ENCODE measurements at places on chromosomes 5 and 9. TPM values are rescaled to one million over a fixed set of nuclear protein-coding genes. Genes with fewer than 3 reads are reported as not detected.

- DNase-seq = no peak
These were observed 101.7 kb downstream of the ARRDC3 start for GRCh38 chr5:91281401-91281800.

The PCDHB5 gene
- total RNA-seq = 1.1 TPM

DNA sequence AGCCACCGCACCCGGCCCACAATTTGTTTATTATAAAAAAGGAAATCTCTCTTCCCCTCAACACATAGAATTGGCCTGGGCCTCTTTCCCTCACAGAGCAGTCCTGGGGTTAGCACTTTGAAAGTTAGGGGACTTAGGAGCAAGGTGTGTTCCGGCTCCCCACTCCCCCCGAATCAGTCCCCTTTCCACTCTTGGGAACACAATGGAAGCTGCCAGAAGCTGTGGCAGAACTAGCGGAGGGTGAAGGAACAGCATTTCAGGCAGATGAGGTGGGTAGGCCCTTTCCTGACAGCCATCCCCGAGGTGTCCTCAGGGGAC, 16.4 kb upstream of the C5orf47 start:
- no peak for DNase-seq

DNA sequence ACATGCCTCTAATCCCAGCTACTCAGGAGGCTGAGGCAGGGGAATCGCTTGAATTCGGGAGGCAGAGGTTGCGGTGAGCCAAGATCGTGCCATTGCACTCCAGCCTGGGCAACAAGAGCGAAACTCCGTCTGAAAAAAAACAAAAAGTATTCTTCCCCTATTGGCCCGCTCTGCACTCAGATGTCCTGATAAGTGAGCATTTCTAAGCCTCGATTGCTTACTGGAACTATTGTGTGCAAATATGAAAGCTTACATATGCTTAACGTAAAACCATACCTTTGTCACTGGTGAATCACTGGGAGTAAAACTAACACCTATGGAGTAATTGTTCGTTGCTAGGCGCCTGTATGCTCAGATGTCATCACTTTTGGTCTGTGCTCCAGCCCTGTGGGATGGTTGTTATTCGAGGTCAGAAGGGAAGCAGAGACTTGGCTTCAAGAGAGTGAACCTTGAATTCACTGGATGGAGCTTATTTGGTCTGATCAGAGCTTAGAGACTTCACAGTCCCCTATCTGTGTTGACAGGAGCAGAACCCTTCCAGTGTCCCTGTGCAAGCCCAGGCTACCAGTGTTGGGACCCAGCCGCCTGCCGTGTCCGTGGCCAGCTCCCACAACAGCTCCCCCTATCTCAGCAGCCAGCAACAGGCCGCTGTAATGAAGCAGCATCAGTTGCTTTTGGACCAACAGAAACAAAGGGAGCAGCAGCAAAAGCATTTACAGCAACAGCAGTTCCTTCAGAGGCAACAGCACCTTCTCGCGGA, 25.3 kb upstream of the LTC4S start:
- no peak for DNase-seq

GRCh38 chr5:56302027-56302426, 68.9 kb upstream of the ANKRD55 start:
- DNase-seq = no peak

- DNase-seq = no peak
These were observed 14.0 kb upstream of the GSN start for GRCh38 chr9:121253821-121254501.

- DNase-seq = no peak
These were observed 354.4 kb upstream of the WWC1 start for GRCh38 chr5:167936944-167937634.

- DNase-seq = no peak
These were observed 132.4 kb upstream of the NIPBL start for GRCh38 chr5:36743891-36744772.

The FAM153A gene
- 2.7 TPM for total RNA-seq

GRCh38 chr9:90393365-90394152, 249.1 kb downstream of the DIRAS2 start:
- no peak for DNase-seq

DNA sequence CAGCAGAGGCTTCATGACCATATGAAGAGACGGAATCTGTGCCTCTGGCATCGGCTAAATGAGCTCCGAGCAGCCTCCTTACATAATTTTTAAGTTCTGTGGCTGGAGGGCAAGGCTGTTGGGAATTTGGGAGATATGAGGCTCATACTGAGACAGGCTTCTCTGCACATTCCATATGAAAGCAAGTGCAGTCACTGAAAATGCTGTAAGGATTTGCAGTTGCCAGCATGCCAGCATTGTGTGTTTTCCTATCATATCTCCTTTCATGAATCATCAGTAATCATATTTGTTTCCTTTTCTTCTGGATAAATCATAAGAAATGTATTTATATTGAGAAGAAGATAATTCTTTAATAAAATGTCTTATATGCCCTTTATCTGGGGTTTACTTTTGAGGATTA, 775.4 kb downstream of the SEMA5A start:
- no peak for DNase-seq
